ENCODE measurements at places on chromosomes 13 and 19.

- ATAC-seq: no peak
Measured at GRCh38 chr13:98406427-98406826, 170.5 kb downstream of the STK24 start.

DNA sequence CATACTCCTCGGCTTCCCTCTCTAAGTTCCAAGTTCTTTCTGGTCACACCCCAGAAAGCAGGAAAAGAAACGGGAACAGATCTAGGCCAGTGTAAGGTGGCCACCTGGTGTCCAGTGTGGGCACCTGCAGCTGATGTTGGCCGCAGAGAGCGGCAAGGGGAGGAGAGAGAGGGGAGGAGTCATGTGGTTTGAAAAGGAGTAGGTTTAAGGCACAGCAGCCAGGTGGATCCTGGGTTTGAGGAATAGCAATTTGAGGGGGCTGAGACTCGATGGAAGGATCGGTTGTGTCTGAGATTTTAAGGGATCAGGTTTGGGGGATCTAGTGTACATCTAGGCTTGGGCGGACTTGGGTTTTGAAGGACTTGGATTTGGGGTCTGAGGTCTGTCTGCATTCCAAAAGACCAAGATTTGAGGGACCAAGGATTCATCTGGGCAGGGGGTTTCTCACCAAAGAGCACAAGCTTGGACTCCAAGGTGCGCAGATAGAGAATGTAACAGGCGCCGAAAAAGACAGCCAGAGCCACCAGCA, 1.2 kb downstream of the RABAC1 start:
- ATAC-seq: no peak

DNA sequence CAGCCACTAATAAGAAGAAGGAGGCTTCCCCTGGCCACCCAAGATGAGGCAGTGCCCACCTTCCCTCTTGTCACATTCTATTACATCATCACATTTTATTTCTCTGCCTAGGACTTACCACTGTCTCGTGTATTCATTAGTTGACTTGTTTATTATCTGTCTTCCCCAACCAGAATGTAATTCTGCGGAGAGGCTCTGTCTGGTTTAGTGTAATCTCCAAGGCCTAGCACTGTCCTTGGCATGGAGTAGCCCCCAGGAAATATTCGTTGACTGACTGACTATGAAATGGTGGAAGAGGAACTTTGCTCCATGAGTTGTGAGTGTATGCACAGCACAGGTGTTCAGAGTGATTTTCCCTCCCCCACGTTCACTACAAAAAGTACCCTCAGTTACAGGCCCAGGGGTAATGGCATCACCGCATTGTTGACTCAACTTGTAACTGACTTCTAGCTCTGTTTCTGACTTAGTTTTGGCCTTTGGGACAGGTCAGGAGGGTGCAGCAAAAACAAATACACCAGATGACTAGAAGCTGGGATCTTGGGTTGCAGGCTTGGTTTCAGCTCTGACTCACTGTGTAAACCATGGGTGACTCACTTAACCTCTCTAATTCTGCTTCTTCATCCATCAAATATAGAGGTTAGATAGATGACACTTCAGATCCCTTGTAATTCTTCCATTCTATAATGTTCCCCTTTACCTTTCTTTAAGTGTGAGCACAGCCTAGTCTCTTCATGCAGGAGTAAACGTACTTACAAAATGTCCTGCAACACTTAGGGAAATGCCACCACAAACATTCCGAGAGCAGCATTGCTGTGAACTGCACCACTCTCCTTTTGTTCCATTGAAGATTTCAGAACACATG, 229.7 kb downstream of the KCNRG start:
- ATAC-seq: peak; percentile 95

GRCh38 chr19:56126983-56127780, 6.1 kb upstream of the ZNF787 start:
- ATAC-seq: no peak

- ATAC-seq: no peak
Measured at GRCh38 chr19:5952193-5953029, 25.5 kb downstream of the RANBP3 start.

DNA sequence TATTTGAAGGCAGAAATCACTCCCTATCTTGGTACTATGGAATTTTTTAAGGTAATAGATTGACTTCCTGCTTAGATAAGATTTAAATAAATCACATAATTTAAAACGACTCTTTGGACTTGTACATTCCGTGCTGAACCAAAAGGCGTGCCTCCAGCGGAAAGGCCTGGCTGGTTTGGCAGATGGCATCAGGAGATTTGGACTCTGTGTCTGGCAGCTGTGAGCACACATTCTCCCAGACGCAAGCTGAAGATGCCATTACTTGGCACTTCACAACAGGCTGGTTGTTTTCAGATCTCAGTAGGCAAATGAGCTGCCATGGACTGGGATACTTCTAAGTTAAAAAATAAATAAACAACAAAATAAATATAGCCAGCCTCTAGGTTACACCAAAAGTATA, 104.5 kb upstream of the SLC15A1 start:
- no peak for ATAC-seq

DNA sequence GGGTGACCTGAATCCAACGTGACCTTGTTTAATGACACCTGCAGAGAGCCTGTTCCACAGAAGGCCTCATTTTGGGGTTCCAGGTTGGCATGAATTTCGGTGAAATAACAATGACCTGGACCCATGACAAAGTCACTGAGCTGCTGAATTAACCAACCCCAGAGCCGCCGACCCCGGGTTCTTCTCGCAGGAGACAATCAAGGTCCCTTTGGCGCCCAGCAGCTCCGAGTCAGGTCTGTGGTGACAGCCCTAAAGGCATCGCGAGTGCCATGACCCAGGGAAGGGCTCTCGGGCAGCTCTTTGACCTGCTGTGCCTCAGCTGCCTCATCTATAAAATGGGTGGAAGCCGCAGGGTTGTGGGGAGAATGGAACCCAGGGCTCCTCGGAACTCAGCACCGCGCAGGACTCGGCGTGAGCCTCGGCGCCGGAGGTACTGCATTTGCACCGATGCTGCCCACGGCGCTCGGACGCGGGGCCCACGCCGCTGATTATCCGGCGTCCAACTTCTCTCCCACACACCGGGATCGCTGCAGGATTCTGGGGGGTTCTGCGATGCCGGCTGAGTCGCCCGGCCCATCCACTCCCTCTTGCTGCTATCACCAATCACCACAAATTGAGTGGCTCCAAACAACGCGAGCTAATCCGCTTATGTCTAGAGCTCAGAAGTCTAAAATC, 5.7 kb downstream of the SHC2 start:
- ATAC-seq: no peak

GRCh38 chr13:46594374-46595078, 41.6 kb downstream of the LRCH1 start:
- no peak for ATAC-seq

All from activated CD4-positive, CD25-positive, alpha-beta regulatory T cell treated with anti-CD3 and anti-CD28 coated beads, Interleukin-2, amount 50 U/mL, for 24 hours (primary cell).